Right ventricle myocardium superior (tissue), 1 donor: ENCODE measurements at places on chromosomes 2 and 18. TPM values are rescaled to one million over a fixed set of nuclear protein-coding genes. Genes with fewer than 3 reads are reported as not detected.

SERPINB13 gene
- not detected for total RNA-seq

STPG4 gene
- total RNA-seq: not detected

GRCh38 chr2:34844629-34845028 is 1245.5 kb upstream of the FAM98A start:
- DNase-seq: no peak

GRCh38 chr2:210768329-210768910 is 212.0 kb downstream of the CPS1 start:
- no peak for DNase-seq

- no peak for DNase-seq
Observed at GRCh38 chr2:132804051-132804450, 134.0 kb upstream of the LYPD1 start.
